Ureter (tissue), 1 donor: ENCODE measurements at places on chromosomes 12 and 14. TPM values are rescaled to one million over a fixed set of nuclear protein-coding genes. Genes with fewer than 3 reads are reported as not detected.

DNA sequence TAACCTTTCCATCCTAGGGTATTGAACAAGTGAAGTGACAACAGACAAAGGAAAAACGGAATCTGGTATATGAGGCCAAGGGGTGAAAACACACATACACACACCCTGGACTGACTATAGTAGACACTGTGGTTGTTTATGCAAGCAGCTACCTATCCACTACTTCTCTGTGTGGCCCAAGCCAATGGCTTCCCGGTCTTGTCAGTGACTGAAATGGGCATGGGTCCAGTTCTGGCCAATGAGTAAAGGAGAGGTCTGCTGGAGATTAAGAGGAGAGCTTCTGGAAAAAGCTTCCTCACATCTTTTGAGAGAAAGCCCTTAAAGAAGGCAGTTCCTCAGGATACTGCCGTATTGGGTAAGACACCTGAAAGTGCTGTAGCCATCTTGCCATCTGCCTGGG lies 19.3 kb downstream of the MBIP start:
- DNase-seq, result no peak

Gene PTPRB
- 28.6 TPM for total RNA-seq

GRCh38 chr12:131217024-131217586 lies 263.4 kb downstream of the ADGRD1 start:
- no peak for DNase-seq

Gene OAS1
- 48.4 TPM for total RNA-seq

DNA sequence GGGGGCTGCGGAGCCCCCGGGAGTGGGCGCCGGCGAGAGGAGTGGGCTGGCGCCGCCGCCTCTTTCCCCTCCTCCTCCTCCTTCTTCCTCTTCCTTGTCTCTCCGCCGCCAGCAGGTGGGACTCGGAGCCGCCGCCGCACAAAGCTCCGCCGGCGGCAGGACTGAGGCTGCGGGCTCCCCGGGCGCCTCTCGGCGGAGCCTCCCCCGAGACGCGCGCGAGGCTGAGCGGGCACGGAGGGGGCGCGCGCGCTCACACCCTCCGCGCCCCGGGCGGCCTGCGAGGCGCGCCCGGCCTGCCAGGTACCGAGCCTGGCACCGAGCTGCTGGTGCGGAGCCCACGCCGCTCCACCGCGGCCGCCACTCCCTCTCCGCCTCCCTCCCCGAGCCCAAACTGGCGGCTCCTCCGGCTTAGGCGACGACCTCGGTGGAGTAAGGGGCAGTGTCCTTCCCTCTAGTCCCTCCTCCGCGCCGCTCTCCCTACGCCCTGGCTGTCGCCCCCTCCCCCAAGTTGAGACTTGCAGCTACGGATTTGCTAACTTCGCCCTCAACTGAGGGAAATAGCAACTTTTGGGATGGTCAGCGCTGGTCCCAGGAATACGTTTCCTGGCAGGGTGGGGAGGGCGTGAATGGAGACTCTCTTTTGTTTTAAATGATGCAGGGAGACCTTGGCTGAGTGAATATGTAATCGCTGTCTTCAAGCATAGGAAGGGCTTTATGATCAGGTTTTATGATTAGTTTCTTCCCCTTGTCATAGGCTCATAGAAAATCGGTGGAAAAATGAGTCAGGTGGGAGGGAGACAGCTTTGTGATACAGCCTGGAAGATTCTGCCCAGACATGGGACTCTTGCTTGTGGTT lies 199.5 kb upstream of the CAND1 start:
- peak; percentile 58 for DNase-seq

DNA sequence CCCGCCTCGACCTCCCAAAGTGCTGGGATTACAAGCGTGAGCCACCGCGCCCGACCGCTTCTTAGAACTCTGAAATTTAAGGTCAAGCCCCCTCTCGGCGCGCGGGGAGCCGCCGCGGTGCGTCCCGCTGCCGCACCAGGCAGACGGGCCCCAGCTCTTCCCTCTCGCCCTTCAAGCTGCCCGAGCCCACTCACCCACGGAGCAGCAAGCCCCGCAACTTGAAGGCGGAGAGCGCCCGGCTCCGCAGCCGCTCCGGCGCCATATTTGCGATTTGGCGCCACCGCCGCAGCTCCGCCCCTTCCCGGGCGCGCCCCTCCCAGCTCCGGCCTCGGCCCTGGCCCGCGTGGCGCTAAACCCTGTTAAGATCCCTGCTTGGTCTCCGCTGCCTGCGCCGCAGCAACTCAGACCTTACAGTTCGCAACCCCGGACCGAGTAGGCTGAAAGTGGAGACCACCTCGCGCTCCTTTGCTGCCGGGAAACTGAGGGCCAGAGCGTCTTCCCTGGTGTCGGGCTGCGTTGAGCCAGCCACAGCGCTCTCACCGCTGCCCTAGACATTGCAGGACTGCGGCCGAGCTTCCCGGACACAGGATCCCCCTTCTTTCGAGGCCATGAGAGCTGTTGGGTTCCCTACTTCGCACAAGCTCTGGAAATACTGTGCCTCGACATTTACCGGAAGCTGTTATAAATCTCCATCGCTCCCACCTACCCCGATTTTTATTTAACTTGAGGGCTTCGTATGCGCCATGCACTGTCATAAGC lies at the start of gene POLE2:
TSS of gene POLE2 (minus strand) at position 273 of the 759 bp plus-strand sequence. CDS start at position 262, 11 bp downstream.
- DNase-seq, result peak; percentile 67

GRCh38 chr12:96263449-96263902 lies 69.3 kb downstream of the ELK3 start:
- no peak for DNase-seq

- no peak for DNase-seq
These were observed 107.0 kb downstream of the ADAMTS20 start for GRCh38 chr12:43444940-43445564.

Gene GDF3
- total RNA-seq, result not detected

GRCh38 chr14:102799684-102800562 lies 22.7 kb downstream of the TRAF3 start:
- DNase-seq, result no peak

Gene P2RX7
- total RNA-seq, result 1.8 TPM

Gene COL2A1
- not detected for total RNA-seq

- DNase-seq, result no peak
These were observed 40.4 kb upstream of the LDHB start for GRCh38 chr12:21697904-21698630.

DNA sequence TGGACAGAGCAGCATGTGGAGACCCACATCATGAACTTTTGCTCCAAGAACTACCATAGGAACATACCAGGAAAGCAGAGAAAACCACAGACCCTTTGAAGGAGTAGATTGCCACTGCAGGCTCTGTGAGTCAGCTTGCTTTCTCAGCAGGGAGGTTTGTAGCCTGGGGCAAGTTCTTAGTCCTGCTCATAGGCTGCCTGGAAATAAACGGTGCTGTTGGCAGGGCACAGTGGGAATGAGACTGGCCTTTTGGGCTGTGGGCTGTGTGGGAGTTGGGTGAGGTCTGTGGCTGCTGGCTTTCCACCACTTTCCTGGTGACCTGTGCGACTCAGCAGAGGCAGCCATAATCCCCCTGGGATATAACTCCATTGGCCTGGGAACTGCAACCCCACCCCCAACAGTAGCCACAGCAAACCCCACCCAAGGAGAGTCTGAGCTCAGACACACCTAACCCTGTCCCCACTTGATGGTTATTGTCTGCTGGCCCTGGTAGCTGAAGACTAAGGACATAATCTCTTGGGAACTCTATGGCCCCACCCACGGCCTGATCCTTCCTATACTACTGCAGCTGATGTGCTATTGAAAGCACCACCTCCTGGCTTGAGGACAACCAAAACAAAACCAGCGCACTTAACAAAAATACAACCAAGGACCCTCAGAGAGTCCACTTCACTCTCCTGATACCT lies 192.1 kb upstream of the GARIN6 start:
- DNase-seq, result no peak

Gene RAB3IP
- total RNA-seq, result 19.4 TPM

GRCh38 chr12:60863421-60863820 lies 1267.6 kb downstream of the SLC16A7 start:
- no peak for DNase-seq

DNA sequence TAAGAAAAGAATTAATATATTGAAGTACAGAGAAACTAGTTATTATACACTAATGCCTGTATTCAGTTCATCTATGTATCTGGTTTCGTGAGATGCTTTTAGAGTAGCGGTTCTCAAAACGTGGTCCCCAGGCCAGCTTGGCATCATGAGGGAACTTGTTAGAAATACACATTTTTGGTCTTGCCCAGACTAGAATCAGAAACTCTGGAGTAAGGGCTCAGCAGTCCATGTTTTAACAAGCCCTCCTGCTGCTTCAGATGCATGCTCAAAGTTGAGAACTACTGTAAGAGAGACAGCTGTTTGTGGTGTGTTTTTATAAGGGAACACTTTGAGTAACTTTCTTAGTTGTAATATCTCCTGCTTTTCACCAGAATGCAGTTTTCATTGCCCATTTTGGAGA lies 18.1 kb downstream of the GPATCH2L start:
- DNase-seq, result no peak

Gene PLEKHH1
- 46.3 TPM for total RNA-seq

Gene KLHL33
- 0.26 TPM for total RNA-seq

DNA sequence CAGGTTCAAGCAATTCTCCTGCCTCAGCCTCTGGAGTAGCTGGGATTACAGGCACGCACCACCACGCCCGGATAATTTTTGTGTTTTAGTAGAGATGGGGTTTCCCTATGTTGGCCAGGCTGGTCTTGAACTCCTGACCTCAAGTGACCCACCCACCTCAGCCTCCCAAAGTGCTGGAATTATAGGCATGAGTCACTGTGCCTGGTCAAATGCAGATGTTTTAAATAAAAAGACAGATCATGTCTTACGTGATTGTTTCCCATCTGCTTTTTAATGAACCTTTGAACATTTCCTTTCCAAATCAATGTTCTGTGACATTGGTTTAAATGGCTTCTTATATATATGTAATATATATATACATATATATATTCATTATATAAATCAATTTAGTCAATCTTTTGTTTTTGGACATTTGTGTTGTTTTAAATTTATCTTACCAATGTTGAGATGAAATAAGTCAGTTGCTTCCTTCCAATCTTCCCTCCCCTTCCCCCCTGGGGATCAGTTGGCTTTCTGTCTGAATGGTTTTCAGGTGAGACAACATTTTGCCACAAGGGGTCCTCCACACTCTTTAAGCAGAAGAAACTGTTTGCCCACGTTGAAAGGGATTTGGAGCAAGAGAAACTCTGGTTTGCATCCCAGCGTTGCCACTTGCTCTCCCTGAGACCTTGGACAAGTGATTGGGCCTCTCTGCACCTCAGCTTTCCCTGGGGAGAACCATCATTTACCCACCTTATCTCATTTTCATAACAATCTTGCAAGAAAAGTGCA lies 47.6 kb upstream of the RBM19 start:
- DNase-seq, result no peak

Gene GPR135
- 6.5 TPM for total RNA-seq

DNA sequence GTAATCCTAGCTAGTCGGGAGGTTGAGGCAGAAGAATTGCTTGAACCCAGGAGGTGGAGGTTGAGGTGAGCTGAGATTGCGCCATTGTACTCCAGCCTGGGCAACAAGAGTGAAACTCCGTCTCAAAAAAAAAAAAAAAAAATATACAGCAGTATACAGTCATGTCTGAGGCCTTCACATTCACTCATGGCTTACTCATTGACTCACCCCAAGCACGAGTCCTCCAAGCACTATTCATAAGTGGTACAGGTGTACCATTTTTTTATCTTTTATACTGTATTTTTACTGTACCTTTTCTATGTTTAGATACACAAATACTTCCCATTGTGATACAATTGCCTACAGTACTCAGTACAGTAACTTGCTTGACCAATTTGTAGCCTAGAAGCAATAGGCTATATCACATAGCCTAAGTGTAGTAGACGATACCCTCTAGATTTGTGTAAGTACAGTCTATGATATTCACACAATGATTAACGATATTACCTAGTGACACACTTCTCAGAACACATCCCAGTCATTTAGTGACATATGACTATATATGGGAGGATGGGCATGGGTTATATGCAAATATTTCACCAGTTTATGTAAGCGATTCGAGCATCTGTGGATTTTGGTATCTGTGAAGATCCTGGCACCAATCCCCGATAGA lies 12.2 kb downstream of the LLPH start:
- DNase-seq, result no peak

Gene TMEM117
- 16.7 TPM for total RNA-seq

- DNase-seq, result peak; percentile 84
These were observed 1.9 kb downstream of the MLXIP start for GRCh38 chr12:122080149-122081082.

Gene MORN3
- 1.8 TPM for total RNA-seq

DNA sequence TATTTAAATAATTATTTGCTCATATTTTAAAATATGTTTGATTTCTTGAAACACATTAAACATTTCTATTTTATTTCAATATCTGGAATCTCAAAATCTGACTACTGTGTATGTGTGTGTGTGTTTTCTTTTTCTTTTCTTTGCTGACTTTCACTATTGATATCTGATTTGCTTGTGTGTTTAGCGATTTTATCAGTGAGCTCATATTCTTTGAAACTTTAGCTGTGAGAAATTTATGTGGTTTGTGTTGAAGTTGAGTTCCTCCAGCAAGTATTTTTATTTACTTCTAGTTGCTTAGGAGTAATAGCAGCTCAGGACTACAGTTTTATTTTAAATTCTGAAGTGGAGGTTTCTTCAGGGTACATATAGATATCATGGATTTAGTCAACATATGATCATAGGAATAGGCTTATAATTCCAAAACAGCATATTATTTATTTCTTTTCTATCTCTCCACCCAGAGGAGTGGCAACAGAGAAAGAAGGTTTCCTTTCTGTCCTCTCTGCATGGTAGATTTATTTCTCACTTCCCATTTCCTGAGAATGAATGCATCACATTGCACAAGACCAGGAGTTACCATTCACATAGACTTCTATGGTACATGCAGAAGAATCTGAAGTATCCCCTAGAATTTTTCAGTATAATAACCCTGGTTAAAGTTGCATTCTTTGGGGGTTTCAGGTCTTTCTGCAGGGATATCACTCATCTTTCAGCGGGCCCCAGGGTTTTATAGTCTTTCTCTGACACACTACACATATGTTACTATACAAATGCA lies 60.5 kb downstream of the PTPRQ start:
- no peak for DNase-seq

GRCh38 chr14:105084741-105085571 lies 19.7 kb upstream of the GPR132 start:
- no peak for DNase-seq

- DNase-seq, result no peak
These were observed 376.4 kb downstream of the SNAPC1 start for GRCh38 chr14:62138593-62138992.

Gene CPNE6
- total RNA-seq, result 1.5 TPM

DNA sequence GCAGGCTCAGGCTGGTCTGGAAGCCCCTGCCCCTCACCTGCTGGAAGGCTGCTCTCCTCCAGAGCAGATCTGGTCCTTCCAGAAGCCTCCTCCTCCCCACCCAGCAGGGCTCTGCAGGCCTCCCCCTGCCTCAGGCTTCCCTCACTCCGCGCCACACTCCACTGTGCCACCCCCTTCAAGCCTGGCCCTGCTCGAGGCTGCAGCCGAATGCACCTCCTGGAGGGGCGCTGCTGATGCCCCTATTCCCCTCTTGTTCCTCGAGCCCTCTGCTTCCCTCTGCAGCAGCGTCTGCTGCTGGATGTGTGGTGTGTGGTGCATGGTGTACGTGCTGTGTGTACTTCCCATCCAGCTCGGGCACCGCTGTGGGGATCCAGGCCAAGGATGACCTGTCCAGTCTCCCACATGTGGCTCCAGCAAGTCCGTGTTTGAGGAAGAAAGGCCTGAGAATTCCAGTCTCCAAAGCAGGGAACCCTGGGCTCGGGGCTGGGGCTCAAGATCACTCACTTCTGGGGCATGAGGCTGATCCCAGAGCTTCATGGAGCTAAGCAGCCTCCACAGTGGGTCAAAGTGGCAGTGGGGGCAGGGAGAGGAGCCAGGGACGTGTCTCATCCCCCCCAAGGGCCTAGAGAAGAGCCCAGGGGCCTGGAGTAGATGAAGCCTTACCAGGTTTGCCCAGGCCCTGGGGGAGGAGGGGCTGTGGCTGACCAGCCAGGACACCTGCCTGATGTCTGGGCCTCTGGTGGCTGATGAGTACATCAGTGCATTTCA lies 136.0 kb upstream of the C14orf180 start:
- DNase-seq, result no peak

Gene MYL2
- 6.2 TPM for total RNA-seq
